Spinal cord (tissue), 10 donors: ENCODE measurements at places on chromosomes 16 and 17.

GRCh38 chr16:1982013-1982433 is 754 bp upstream of the NOXO1 start:
- no peak for DNase-seq

DNA sequence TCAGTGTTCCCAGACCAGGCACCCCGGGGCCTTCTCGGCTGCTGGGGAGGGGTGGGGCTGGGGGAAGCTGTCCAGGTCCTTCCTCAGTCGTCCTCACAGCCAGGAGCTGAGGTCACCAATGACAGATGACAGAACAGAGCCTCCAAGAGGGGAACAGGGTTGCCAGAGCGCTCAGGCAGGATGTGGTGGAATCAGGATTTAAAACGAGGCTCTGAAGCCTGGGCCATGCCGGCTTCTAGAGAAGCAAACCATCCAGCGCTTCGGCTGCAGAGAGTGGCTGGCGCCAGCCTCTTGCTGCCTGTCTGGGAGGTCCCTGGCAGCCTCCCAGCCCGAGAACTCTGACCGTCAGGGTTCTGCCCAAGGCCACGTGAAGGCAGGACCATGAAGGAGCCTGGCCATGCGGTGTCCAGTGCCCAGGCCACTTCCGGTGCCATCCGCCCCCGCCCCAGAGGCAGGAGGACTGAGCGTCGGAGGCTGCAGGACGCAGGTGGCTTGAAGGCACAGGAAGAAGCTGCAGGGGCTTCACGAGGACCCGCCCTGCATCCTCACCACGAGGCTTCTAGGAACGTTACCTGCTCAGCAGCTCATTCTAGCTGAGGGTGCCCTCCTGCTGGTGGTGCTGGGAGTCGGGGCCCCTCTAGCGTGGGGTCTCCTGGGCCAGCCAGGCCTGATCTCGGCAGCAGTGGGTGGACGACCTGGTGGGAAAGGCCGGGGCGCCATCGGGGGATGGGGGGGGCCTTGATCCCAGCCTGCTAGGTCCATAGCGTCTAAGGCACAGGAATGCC is 78.5 kb downstream of the KLHDC4 start:
- no peak for DNase-seq

DNA sequence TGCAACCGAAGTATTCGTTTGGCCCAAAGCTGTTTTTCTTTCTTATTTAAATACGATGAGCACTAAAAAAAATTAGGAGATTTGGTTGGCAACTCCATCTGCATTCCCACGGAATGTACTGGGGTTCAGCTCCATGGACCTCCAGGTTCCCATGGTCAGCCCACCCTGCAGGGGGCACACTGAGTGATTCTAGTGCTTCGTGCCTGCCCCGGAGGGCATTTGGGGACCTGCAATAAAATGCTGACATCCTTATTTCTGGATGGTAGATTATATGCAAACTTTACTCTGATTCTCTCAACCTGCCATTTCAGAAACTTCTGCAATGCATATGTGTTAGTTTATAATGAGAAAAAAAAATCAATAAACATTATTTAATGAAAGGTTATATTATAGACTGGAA is 339.4 kb downstream of the XYLT1 start:
- DNase-seq: no peak

DNA sequence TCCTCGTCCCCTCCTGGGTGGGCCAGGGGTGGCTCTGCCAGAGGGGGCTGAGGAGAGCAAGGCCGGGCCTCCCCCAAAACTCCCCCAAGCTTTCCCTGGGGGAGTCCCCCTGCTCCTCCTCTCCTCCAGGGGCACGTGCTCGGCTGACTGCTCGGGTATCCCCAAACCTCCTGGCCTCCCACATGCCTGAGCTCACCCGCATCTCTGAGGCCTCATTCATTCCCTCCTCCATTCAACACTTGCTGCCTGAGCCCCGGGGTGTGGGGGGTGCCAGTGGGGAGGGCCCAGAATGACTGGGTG is 83.1 kb downstream of the RTN4RL1 start:
- DNase-seq: no peak

GRCh38 chr17:51908841-51909537 is 249.5 kb downstream of the CA10 start:
- no peak for DNase-seq

- no peak for DNase-seq
These were observed 12.0 kb upstream of the MEOX1 start for GRCh38 chr17:43673516-43674323.

DNA sequence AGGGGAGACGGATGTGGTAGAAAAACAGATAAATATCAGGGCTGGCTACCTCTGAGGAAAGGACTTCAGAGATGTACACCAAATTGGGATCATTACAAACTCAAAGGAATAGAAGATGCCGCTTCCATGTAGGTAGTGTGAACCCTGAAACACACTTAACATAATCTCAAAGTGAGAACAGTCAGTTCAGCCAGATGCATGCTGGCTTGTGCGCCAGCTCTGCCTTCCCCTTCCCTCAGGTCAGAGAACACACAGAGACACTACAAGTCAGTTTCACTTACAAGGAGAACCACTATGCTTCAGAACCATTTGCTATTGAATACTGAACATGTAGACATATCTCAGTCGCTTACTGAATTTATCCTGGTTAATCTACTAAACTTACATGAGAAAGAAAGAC is 176.0 kb upstream of the AXIN2 start:
- DNase-seq: no peak

DNA sequence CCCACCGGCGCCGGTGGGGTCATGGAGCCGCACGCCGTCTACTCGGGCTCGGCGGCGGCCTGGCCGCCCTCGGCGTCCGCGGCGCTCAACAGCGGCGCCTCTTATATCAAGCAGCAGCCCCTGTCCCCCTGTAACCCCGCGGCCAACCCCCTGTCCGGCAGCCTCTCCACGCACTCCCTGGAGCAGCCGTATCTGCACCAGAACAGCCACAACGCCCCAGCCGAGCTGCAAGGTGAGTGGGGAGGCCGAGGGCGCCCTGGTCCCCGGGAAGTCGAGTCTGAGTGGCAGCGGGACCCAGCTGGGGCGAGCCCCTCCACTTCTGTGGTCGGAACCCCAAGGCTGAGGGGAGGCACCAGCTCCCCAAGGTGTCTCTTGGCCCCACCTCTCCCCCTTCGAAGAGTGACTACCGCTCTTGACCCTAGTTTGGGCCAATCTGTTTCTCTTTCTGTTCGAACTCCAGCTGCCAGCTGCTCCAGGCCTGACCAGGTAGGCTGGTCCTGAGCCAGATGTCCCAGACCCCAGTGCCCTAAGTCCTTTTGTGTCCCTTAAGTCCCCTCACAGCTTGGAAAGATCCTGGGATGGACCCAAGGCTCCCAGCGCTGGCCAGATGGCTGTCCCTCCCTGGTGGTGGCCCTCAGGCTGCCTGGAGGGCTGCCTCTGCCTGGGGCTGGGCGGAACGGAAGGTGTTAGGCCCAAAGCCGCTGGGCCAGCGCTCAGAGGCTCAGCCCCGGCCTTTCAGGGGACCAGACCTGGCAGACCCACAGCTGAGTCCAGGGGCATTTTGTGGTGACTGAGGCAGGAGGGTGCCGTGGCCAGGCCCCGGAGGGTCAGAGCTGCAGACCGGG is 1.2 kb downstream of the FOXF1 start:
- DNase-seq: no peak

DNA sequence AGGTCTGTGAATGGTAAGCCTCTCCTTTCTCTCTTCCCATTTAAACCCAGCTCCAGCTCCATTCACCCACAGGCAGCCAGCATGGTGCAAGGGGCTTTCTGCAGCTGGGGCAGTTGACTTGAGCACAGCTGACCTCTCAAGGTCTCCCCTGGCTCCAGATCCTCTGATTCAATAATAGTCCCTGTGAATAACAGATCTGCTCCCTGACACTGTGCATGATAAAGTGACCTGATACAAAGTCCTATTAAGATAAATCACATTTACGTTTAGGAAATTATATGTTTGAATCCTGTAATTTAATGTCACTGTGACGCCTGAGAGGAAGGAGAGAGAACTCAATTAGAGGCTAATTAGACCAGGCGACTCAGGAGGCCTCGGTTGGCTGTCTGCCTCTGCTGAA is 540.4 kb upstream of the CDH11 start:
- DNase-seq: no peak

DNA sequence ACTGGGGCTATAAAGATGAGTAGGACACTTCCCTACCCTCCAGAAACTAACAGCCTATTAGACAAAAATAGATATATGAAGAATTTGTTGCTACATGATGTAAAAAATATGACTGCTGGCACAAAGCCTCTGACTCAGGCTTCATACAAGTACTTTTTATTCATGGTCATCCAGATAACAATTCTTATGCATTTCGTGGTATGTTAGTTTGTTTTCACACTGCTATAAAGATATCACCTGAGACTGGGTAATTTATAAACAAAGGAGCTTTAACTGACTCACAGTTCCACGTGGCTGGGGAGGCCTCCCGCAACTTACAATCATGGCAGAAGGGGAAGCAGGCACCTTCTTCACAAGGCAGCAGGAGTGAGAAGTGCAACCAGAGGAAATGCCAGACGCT is 112.5 kb upstream of the HLF start:
- no peak for DNase-seq

DNA sequence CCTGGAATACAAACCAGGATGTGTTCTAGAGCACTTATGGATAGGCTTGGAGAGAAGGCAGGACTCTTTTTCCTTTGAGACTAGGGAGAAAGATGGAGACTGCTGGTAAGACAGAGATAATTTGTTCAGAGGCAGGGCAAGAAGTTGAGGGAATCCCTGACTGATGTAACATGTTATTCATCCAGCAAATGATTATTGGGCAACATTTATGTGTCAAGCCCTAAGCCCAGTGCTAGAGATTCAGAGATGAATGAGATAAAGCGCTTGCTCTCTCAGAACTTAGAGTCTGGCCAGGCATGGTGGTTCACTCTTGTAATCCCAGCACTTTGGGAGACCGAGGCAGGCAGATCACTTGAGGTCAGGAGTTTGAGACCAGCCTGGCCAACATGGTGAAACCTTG is 47.8 kb upstream of the NUFIP2 start:
- no peak for DNase-seq

DNA sequence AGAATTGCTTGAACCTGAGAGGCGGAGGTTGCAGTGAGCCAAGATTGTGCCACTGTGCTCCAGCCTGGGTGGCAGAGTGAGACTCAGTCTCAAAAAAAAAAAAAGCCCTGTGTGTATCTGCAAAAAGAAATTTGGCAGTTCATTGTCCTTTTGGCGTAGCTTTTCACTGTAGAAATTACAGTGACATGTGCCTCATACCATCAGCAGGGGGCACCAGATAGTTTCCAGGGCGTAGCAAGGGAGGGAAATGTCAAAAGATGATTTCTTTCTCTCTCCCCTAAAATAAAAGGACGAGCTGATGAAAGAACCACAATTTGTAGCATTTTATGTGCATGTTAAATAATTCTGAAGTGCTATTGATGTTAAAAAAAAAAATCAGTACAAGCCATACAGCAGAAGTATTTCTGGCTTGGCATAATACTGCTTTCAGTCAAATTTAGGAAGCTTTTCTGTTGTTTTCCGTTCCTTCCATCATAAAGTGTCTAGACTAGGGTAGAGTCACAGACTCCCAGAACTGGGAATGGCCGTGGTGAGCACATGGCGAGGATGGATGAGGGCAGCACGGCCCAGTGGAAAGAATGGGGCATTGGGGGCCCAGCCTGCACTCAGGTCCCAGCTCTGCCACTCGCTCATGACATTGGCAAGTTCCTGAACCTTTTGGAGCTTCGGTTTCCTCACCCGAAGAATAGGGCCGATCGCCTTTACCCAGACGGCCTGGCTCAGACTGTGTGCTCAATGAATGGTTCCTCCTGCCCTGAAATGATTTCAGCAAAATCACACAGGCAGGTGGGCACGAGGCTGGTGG is 59.8 kb upstream of the RPH3AL start:
- peak; percentile 89 for DNase-seq

- no peak for DNase-seq
These were observed 29.9 kb downstream of the ABCA6 start for GRCh38 chr17:69111794-69112193.

- no peak for DNase-seq
These were observed 902 bp downstream of the SCRN2 start for GRCh38 chr17:47840001-47840741.

DNA sequence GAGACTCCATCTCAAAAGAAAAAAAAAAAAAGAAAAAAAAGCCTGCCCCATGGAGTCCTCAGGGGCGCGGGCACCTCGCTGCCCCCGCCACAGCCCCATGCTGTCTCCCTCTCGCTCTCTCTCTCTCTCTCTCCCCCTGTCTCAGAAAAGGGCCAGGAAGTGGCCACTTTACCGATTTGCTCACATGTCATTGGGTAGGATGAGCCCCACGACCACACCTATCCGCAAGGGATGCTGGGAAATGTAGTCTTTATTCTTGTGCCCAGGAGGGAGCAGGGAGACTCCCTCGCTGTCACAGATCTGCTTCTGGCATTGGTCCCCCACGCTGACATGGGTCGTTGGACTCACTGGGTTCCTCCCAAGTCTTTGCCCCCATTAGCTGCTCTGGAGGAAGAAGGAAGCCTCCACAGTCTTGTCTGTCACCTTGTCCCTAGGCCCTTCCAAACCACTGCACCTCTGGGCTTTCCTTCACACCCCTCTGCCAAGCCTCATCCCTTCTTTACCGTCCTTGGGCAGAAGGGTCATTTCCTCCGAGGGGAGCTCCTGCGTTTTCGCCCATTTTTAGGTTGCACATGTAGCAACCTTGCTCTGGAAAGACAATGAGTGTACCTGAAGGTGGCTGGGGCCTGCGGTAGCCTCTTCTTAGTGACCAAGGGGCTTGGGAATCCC is 6.9 kb upstream of the GJD3 start:
- no peak for DNase-seq

- DNase-seq: no peak
These were observed 2.8 kb downstream of the STAT5A start for GRCh38 chr17:42291129-42291528.

GRCh38 chr16:3149193-3149530 is 14.3 kb downstream of the ZNF213 start:
- no peak for DNase-seq

- DNase-seq: no peak
These were observed 594 bp upstream of the SLC22A31 start for GRCh38 chr16:89200850-89201411.

DNA sequence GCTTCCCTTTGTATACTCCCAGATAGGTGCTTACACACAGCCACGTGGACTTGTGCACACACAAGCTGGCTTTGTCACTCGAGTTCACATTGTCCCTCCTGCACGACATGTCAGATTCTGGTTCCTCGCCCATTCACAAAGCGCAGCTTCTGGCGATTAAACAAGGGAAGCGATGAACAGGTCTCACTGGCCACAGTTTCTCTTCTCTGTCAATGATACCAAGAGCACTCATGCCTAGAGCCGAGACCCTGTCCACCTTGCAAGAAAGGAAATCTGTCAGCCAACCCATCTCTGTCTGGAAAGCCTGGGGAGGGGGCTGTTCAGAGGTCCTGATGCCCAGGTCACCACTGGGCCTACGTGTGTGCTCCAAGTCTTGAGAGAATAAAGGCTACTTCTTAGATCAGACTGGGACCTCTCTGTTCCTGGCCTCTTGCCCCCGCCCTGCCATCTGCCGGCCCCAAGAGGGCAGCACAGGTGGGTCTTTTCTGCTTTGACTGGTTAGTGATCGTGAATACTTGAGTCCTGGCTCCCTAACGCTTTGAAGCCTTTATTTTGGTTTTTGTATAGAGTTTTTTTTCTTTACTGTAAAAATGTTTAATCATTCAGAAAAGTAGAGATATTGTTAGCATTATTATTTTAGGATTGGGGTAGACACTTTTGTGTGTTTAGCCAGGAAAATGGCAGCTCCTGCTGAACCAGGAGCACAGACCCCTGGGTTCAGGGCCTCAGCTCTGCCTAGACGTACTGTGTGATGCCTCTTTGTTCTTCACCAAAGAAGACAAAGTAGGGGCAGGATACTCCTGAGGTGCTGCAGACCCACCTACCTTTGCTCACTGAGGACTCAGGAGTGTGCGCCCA is 104.7 kb downstream of the MRM1 start:
- no peak for DNase-seq

- no peak for DNase-seq
These were observed 1.4 kb downstream of the RAPGEFL1 start for GRCh38 chr17:40178660-40179059.

- no peak for DNase-seq
These were observed 11.4 kb upstream of the CCL2 start for GRCh38 chr17:34243364-34244320.
